Stimulated activated CD4-positive, alpha-beta T cell treated with anti-CD3 and anti-CD28 coated beads, TNF-alpha, amount 100 ng/mL, for 1 hour (primary cell): ENCODE measurements at places on chromosomes 12 and 14.

DNA sequence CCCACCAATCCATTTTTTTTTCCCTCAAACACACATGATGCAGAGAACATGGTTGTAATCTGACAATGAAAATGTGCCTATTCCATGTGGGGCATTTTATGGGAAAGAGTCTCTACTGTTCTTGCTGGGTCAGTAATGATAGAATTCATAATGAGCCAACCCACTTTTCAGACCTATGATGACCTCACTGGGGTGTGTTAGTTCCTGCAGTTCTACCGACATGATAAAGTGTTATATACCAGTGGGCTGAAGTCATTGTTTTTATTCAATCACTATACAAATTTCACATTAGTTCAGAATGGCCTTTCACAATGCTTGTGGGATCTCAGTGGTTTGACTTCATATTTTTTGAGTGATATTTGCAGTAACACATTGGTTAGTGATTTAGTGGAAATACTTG, 47.5 kb downstream of the PPFIBP1 start:
- DNase-seq, result no peak

- DNase-seq, result no peak
Measured at GRCh38 chr14:73276836-73277235, 39.5 kb downstream of the PAPLN start.

GRCh38 chr12:111342376-111342775, 26.5 kb downstream of the PHETA1 start:
- DNase-seq, result no peak

DNA sequence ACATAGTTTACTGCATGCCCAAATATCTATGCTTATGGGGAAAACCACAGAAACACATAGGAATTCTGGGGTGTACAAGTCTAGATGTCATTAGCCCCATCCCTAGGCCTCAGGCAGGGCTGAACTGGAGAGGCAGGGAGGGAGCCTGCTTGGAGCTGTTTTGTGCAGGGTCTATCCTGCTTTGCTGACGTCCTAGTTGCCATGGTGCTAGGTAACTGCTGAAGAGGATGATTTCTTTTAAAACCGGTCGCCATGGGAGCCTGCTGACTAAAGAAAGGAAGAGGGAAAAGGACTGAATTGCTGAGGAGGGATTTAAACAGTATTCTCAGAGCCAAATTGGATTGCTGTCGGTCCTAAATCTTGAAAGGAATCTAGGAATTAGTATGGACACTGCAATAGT, 10.7 kb downstream of the GPR19 start:
- DNase-seq, result no peak

DNA sequence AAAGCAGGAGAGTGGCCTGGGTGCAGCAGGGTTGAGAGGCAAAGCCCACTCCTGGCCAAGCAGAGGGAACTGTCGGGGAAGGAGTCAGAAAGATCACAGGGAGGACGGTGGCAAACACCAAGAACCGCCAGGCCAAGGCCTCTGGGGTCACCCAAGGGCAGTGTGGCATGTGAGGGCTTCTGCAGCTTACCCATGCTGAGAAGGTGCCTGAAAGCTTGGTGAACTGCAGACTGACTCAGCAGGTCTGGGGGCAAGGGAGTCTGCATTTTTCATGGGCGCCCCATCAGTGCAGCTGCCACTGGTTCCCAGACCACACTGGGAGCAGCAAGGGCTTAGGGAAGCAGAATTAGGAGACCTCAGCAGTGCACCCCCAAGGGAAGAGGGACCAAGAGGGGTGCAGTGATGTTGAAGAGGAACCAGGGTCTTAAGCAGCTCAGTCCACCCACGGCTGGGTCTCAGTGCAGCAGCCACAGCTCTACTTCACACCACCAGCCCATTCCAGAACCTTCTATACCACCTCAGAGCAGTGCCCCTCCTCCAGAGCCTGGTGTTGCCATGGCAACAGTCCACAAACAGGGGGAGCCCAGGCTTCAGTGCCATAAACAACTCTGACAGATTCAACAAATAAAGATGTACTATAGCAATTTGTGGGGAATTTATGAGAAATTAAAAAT, 59.4 kb downstream of the ITPK1 start:
- DNase-seq, result no peak

DNA sequence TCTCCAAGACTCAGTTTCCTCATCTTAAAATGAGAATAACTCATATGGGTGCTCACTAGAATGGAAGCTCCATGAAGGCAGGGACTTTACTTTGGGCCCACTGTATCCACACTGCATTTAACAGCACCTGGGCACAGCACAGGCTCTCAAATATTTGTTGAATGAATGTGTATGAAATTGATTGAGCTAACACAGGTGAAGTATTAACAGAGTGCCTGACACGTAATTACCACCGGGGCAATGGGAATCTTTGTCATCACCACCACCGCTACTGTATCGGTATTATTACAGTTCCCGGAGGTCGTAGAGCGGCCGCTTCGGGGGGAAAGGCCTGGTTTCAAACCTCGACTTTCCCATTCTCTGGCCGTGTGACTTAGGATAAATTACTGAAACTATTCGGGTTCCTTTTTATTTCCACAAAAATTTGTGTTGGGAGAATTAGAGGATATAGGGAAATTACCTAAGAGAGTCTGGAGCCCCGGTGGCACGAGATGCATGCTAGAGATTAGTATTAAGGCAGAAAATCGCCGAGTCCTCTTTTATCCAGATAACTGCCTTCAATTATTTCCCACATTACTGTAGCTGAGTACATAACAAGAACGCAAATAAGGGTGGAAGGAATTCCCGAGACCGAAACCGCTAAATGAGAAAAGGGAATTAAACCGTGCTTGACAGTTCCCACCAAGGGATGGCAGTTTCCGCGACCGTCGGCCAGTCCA, 1.0 kb upstream of the RIC8B start:
- DNase-seq, result no peak

DNA sequence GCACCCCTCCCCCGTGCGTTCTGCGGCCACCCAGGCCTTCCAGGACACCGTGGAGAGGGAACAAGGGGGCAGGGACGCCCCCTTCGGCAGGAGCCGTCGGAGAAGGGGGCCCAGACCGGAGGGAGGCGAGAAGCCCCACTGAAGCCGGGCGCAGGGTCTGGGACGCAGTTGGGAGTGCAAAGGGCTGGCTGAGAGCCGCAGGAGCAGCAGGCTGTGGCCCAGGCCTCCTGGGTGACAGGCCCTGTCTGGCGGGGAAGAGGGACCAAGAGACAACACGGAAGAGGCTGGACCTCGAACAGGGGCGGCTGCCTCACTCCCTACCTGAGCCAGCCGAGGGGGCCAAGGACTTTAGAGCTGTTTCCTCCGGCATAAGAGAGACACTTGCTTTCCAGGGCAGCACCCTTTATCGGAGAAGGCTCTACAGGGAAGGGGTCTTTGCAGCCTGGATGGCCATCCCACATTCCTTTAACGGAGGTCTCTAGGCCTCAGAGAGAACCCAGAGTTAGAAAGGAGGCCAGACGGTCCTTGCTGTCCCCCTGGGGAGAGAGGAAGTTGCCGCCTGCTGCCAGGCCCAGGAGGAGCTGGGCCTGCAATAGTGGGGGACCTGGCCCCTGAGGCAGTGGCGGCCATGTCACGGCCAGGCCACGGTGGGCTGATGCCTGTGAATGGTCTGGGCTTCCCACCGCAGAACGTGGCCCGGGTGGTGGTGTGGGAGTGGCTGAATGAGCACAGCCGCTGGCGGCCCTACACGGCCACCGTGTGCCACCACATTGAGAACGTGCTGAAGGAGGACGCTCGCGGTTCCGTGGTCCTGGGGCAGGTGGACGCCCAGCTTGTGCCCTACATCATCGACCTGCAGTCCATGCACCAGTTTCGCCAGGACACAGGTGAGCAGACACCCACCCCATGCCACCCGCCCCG, 1.3 kb downstream of the DTX1 start:
- DNase-seq, result no peak

DNA sequence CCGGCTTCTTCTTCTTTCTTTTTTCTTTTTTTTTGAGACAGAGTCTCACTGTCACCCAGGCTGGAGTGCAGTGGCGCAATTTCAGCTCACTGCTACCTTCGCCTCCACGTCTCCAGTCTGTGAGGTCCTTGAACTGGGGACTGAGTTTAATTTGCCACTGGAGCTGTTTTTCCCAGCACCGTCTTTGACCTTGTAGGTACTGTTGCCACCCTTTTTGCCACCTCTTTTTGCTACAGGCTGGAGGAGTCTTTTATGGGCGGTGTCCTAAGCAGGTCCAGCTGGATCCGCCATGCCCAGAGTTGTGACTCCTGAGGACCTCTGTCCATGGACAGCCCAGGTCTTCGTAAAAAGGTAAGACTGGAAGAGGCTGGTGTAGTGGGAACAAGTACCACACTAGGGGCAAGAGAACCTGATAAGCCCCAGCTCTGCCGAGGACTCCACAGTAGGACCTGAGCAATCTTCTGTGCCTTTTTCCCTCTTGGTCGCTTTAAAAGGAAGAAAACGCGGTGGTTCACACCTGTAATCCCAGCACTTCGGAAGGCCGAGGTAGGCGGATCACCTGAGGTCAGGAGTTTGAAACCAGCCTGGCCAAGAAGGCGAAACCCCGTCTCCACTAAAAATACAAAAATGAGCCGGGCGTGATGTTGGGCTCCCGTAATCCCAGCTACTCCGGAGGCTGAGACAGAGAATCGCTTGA, 946 bp downstream of the RNU4-2 start:
- no peak for DNase-seq
